Sigmoid colon (tissue), 7 donors: ENCODE measurements at places on chromosomes 5 and 9. TPM values are rescaled to one million over a fixed set of nuclear protein-coding genes. Genes with fewer than 3 reads are reported as not detected.

DNA sequence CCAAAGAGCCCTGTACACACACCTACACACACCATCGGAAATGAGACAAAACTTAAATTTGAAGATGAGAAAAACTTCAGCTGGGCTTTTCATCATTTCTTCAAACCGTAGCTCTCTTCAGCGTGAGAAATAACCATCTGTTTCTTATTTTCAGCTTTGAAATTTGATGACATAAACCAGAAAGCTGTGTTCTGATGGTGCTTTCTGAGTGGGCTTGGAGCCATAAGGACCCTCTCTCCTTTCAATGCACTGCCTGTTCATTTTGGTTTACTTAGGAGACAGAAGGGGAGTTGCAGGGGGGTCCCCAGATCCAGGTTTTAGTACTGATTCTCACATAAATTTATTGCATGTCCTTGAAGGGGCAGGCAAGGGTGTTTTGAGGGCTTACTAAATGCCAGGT lies 9.5 kb downstream of the FBXO10 start:
- DNase-seq = no peak

DNA sequence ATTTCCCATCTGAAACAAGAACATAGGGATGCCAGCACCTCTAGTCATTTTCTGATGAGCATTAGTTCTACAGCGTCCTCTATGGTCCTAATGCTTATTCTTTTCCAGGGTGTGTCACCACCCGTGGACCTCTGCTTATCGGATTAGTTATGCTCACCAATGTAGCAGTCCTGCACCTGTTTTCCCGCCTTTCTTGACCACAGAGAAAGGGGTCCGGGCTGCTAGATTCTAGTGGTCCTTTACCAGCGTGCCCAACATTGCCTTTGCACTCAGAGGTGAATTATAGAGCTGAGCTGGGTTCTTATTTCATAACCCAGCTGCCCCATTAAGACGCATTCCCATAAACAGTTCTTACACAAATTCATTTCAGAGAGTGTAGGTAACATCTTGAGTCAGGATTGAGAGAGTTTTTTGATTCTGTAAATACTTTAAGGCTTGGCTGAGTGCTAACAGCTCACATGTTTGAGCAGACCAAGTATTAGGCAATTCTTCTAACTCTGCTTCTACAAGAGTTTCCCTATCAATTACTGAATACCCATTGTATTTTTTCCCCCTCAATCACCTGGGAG lies 2205.1 kb upstream of the C9orf72 start:
- no peak for DNase-seq

DNA sequence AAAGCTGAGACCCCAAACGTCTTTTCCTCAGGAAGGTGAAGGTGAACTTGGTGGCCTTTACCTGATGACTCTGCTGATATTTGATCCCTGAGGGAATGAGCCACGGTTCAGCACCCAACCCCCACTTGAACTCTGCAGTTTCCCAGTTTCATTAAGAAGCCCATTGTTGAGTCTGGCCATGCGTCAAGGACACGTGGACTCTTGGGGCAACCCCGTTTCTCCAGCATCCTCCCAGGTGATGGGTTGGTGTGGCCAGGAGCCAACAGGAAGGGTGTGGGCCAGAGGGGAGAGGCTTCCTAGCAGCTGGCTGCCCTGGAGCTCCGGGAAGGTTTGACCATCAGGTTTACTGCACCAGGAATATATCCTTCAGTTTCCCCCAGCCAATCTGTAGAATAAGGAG lies 59.5 kb upstream of the GNE start:
- DNase-seq = no peak

DNA sequence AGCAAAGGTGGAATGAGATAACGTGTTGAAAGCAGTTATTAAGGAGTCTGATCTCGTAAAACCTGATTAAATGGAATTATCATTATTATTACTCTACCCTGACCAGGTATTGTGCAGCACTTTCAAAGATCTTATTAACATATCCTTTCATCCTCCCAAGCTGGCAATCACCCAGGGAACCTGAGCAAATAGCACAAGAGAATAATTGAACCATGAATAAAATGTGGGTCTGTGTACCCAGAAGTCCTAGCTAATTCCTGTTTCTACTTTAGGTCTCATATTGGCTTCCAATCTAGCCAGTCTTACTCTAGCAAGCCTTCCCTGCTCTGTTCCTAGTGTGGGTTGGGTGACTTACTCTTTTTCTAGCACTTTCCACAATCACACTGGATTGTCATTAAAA lies 162.2 kb upstream of the STK32A start:
- DNase-seq = no peak

DNA sequence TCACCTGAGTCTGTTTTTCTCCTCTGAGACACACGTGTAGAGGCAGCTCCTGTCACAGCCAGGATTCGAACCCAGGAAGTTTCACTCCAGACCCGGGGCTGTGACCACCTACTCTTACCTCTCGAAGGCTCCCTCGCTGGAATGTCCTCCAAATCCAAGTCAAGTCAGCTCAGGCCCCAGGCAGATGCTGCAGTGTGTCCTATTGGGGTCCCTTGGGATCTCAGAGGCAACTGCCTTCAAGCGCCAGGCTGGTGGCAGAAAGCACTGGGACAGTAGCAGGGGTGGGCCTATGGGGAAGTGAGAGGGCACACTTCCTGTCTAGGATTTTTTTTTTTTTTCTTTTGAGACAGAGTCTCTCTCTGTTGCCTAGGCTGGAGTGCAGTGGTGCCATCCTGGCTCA lies 762 bp upstream of the ST6GALNAC4 start:
- no peak for DNase-seq

GRCh38 chr5:150363185-150363584 lies 5.7 kb downstream of the TCOF1 start:
- DNase-seq = no peak

DNA sequence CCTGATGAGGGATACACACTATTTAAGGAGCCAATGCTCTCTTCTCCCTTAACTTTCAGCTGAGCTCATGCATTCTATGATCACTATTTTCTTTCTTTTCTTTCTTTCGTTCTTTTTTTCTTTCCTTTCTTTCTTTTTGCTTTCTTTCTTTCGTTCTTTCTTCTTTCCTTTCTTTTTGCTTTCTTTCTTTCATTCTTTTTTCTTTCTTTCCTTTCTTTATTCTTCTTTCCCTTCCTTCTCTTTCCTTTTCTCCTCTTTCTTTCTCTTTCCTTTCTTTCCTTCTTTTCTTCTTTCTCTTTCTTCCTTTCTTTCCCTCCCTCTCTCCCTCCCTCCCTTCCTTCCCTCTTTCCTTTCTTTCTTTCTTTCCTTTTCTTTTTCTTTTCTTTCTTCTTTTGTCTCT lies 761.2 kb downstream of the SEMA5A start:
- DNase-seq = no peak

DNA sequence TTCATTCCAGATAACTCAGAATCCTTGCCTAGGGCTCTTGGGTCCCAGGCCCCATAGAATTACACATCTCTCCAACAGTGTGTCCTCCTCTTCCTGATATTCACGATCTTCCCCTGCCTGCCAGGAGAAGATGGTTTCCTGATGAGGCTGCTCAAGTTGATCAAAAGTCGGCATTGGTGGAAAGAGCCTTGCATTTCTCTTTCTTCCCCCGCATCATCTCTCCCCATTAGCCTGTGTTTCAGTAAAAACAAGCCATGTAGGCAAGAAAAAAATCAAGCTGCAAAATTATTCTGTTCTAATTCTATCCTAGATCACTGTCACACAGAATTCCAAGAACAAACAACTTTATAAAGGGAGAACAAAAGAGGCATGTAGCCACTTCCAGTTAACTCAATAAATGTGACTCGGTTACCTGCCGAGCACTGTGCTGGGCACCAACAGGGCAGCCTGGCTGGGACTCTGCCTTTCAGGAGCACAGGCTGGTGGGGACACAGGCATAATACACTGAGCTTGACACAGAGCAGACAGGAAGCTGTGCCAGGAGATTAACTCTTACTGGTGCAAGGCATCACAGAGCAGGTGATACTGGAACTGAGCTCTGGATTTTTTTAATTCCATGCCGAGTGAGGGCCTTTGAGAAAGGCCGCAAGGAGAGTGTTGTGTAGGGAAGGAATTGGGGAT lies 25.6 kb downstream of the TMOD1 start:
- DNase-seq = no peak

DNA sequence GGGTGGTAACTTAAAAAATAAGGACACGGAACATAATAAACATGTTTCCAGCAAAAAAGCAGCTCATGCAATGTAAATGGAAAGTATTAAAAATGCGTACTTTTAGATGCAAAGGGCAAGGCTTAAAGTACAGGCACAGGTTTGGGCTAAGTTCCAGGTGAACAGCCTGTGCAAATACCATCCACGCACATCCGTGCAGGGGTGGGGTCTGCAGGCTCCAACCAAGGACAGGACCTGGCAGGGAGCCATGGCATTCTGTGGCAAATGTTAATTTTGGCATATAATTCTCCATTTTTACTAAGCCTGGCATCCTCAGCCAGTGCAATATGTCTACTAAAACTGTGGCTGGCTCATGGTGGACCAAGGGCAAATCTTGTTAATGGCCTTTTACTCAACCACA lies 365.8 kb upstream of the DAP start:
- no peak for DNase-seq

GRCh38 chr5:98713027-98713426 lies 60.4 kb upstream of the RGMB start:
- no peak for DNase-seq

SPINK13 gene
- total RNA-seq = not detected

SETD9 gene
- 15.1 TPM for total RNA-seq

FAM153A gene
- 5.3 TPM for total RNA-seq

PTGES gene
- 3.5 TPM for total RNA-seq
